ENCODE measurements at places on chromosomes 6 and 20. TPM values are rescaled to one million over a fixed set of nuclear protein-coding genes. Genes with fewer than 3 reads are reported as not detected.

- no peak for DNase-seq
Measured at GRCh38 chr6:44571510-44571909, 184.0 kb downstream of the CDC5L start.

- no peak for DNase-seq
Measured at GRCh38 chr20:54043076-54043967, 27.1 kb downstream of the BCAS1 start.

GRCh38 chr6:30907758-30908591, at the start of gene GTF2H4:
GTF2H4 (plus strand) TSS chr6:30908207.
- peak; percentile 99 for DNase-seq

- DNase-seq: no peak
Measured at GRCh38 chr20:58790454-58790853, 60.2 kb downstream of the GNAS-AS1 start.

DNA sequence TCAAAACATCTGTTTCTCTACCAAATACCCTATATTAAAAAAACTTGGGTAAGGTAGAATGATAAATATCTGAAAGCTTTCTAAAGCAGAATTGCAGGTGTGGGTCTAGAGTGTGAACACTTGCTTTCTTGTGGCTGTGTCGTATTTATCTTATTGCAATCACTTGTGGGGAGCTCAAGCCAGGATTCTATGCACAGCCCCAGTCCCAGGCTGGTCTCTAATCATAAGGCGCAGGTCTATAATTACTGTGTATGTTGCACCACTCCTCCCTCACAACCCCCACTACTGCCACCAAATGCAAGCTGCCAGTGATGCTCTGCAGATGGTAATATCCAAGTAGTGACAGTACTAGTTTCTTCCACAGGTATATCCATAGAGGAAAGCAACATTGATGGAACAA, 2.2 kb upstream of the E2F3 start:
- DNase-seq: no peak

DNA sequence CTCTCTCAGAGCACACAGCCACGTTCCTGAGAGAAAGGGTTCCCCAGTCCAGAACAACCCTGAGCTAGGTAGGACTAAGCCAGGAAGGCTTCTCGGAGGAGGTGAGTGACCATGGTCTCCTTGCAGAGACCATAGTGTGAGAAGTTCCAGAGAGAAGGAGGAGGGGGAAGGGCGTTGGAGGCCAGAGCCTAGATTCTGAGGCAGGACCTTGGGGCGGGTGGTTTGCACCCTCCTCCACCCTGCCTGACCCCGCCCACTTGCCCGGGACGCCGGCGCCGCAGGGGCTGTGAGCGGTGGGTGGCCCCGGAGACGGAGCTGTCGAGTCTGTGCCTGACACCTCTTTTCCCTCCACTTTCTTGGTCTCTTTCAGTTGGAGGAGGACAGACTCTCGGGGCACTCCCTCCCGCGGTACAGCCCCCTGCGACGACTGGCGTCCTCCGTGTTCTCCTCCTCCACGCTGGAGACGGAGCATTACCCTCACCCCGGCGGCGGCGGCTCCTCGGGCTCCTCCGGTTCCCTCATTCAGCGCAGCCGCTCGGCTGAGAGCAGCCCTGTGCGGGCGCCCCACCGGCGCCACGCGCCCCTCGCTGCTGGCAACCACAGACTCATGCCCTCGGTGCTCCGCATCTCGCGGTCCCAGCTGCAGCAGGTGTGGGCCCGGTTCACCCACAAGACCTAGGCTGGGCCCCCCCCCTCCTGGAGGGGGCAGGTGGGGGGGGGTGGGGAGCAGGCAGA, 26.2 kb downstream of the TTBK1 start:
- no peak for DNase-seq

DNA sequence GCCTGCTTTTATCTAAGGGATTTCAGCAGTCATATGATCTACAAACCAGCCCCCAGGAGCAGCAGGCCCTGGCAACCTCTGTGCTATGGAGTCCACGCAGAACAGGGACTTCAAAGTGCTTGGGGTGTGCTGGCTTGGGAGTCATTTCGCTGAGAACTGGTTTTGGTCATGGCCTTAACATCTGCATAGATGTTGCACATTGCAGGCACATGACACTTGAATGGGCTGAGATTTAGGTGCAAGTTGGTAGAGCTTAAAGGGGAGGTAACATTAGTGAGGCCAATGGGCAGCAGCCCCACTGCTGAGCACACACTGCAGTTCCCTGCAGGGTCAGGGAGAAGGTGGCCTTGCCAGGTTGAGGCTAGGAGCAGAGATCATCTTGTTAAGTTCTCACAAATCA, 43.6 kb downstream of the RREB1 start:
- no peak for DNase-seq

DNA sequence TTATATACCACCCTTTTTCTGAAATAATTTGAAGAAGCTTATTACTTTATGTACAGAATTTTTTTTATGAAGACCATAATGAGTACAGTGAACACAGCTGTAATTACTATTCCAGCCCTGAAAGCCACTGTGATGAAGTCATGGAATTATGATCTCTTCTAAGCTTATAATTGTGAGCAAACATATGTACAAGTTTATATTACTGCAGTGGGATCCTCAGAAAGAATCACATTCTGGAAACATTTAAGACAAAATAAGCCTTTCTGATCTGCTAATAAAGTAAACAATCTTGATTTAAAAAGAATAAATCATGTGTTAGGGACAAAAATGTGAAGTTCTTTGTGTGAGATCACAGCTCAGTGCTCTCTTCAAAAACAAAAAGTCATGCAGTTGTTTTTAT, 560.4 kb downstream of the CD109 start:
- DNase-seq: no peak

GRCh38 chr6:109315341-109316110, 66.7 kb downstream of the CD164 start:
- no peak for DNase-seq

DNA sequence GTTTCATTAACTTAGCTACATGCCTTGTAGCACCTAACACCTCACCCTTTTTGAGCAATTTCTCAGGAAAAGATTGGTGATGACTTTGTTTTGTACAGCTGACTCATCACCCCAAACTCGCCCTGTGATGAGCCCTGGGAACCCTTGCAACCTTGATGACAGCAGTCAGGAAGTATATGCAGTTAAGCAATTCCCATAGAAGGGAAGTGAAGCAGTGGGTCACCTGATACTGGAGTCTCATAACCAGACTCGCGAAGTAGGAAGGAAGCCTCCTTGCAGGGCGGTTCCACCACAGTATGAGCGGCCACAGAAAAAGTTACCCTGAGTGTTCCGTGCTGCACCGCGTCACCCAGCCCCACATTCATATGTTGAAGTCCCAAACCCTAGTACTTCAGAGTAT, 82.0 kb upstream of the EDN1 start:
- DNase-seq: no peak

Gene TREML2
- total RNA-seq: not detected

Gene LY6G6C
- not detected for total RNA-seq

Gene BFSP1
- total RNA-seq: 3.5 TPM

Gene PRDM1
- total RNA-seq: 1.4 TPM

Gene C6orf52
- total RNA-seq: not detected

Gene PRDM13
- not detected for total RNA-seq

Gene SCGN
- not detected for total RNA-seq

Gene SIRPA
- total RNA-seq: 18.3 TPM

Gene PRR18
- total RNA-seq: not detected
